ENCODE measurements at places on chromosomes 1 and 21.

- DNase-seq = no peak
Observed at GRCh38 chr1:100793659-100794058, 74.1 kb downstream of the VCAM1 start.

DNA sequence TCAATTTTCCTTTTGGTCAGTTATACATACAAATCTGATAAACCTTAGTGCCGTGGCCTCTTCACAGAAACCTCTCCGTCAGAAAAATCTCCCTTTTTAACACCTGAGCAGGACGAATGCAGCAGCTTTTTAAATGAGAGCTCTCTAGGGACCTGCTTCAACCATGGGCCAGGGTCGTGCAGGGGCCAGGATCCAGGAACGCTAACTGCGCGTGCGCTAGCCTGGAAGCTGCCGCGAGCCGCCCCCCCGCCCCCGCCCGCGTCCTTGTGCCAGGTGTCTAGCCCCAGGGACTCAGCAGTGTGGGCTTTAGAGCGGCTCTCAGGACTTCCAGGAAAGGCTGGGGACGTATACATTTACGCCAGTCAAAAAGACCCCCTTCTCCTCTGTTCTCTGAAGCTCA is 136.8 kb upstream of the FMN2 start:
- no peak for DNase-seq

GRCh38 chr21:34143685-34144182 is 70.4 kb downstream of the MRPS6 start:
- no peak for DNase-seq

DNA sequence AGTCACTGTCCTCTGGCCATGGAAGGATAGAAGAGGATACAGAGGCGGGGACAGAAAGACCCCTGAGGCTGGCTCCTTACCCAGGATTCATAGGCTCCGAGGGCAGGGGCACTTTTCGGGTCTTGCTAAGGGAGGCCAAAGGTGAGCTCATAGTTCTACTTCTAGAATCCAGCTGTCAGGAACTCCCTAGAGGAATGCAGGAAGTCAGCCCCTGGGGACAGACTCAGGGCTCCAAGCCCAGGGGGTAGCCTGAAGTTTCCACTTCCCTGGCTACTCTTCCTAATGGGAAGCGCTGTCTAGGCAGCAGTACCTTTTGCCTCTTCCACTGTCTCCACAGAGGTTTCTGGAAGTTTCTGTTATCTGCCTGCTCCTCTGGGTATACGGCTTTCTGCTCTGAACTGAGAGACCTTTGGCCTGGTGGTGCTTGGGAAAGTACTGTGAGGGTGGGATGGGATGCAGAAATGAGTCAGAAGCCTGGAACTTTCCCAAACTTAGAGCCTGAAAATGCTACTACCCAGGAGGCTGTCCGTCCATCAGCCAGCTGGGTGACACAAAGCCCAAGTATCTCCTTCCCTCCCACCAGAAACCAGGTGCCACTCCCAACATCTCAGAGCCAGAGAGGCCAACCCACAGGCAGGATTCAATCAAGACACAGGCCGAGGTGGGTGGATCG is 3.6 kb downstream of the UBXN11 start:
- no peak for DNase-seq

DNA sequence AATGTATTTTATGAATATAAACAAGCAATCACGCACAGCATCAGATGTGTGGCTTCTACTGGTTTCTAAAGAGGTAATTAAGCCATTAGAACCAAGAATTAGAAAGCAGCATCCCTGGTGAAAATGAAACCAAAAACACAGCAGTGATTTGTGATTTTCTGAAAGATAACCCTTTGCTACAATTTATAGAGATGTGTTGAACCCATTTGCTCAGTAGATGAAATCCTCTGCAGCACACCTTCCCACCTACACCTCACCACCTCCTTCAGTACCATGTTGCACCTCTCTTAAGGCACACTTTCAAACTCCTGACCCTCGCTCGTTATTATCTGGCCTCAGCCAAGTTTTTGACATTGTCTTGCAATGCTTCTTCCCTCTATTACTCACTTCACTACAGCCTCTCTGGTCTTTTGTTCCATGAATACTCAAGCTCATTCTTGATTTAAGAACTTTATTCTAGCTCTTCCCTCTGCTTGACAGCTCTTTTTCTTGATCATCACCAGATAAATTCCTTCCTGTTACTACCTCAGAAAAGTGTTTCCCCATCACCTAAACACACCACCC is 38.6 kb downstream of the NSL1 start:
- no peak for DNase-seq

All from NCI-H187 treated with DMSO at 0.1 percent for 48 hours (cell line).